Effector memory CD4-positive, alpha-beta T cell (primary cell): ENCODE measurements at places on chromosomes 11 and 22.

GRCh38 chr22:44133161-44133560 is 47.6 kb upstream of the PARVG start:
- no peak for DNase-seq

DNA sequence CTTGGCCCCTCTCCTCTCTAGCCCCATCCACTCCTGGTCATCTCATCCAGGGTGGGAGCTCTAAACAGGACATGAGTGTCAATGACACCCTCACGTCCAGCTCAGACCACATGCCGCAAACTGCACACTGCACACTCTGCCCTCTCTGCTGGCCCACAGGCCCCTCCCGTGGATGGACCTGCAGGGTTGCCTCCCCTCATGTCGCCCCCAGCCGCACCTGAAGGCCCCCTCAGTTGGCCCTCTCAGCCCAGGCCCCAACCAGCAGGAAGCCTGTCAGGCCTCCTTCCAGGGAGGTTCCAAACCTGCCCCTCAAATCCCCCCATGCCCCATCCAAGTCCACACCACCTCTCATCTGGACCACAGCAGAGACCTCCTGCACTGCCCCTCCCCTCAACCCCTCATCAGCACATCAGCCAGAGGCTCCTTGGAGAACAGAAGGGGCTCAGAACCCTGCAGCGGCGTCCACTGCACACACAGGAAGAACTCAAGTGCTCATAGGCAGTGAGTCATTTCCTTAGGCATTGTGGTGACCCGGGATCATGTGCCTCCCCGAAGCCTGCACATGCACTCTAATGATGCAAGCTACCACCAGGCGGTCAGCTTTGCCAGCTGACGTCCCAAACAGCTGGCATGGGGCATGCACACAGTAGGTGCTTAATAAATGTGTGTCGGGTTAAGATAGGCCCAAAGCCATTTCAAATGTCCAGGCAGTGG is 12.9 kb upstream of the CDKN1C start:
- peak; percentile 38 for DNase-seq

DNA sequence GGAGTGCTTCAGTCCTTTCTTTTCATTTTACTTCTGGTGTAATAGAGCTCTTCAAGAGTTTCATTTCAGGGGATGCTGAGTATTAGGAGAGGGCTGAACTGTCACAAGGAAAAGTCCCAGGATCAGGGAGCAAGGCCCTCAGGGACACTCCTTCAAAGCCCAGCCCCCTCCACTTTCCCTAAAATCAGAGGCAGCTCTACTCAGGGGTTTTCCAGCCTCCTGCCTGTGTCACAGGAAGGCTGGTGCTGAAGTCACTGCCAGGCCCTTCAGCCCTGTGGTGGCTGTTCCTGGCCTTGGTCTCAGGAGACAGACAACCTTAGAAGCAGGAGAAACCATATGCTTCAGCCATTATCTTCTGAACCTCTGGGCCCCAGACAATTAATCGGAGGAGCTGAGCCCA is 36.4 kb upstream of the KIRREL3 start:
- no peak for DNase-seq

- DNase-seq = no peak
Measured at GRCh38 chr22:28024422-28024888, 105.4 kb upstream of the PITPNB start.

DNA sequence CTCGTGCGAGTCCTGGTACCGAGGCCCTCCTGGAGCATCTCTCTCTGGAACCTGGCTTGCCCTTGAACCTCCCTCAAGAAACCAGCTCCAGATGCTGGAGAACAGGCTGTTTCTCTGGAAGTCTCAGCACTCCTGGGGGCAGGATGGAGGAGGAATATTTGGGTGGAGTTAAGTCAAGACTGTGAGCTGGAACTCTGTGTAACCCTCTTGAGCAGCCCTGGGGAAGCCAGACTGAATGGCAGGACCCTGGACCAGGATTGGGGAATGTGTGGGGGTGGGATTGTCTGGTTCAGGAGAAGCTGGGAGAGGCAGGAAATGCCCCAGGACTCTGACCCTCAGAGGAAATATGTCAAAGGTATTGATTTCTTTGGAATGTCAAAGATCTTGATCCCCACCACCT is 7.7 kb downstream of the CREB3L1 start:
- DNase-seq = no peak

DNA sequence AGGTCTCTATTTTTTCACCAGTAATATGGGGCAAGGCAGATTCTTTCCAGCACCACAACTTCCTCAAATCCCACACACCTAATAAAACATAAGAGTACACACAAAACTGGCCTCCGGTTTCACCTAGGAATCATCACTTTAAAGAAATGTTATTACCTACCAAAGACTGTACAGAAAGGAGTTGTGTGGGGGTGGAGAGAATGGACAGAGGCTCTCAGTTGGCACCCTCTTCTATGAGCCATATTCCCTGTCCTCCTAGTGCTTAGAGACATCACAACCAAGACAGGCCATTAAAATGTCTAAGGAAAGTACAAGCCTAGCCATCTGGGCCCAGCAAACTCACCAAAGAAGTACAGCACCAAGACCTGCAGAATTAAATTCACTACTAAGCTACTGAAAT is 56.1 kb downstream of the RBFOX2 start:
- DNase-seq = no peak

DNA sequence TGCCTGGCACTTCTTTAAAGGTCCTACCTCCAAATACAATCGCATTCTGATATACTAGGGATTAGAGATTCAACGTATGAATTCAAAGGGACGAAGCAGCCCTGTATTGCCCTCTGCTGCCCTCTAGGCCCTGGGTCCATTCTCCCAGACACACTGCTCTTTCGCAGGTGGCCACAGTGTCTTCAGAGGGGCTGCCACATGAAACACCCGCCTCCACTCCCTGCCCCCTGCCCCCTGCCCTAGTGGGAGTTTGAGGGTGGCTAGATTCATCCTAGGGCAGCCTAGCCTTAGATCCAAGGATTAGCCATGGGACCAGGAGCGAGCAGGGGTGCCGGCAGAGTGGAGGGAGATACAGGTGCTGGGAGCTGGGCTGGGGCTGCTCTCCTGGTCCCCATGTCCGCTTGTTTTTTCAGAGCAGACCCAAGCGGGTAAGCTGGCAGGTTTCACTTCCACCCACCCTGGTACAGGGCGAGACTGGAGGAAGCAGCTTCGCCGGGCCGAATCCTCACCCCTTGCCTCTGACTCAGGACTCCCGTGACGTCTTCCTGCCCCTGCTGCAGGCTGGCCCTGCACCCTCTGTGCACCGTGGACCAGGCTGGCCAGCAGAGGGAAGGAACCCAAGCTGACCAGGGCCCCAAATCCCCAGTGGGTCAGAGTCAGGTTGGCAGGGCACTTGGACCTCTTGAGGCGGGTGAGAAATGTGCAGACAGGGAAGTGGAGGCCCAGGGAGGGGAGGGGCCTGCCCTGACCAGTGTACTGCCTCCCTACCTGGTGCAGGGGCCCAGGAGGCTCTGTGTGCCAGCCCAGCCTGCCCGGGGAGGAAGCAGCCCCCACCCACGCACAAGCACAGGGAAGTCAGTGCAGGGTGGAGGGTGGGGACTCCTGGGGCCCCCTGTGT is 28.4 kb upstream of the HMOX1 start:
- DNase-seq = no peak

GRCh38 chr11:86291466-86292262 is 10.4 kb upstream of the HIKESHI start:
- DNase-seq = peak; percentile 40

DNA sequence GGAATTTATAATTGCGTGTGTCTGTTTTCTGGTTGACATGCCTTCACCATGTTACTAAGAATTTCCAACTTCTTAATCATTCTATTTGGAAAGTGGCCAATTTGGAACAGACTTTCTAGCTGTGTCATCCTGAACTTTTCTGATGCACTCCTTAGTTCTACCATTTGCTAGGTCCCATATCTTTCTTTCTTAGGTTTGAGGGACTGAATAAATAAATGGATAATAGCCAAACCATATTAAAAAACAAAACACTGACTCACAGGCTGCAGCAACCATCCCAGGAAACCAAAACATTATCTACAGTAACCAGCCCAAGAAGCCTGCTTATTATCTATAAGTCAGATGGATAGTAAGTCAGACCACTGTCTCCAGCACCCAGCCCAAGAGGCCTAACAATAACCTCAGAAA is 57.5 kb upstream of the PLET1 start:
- DNase-seq = no peak

DNA sequence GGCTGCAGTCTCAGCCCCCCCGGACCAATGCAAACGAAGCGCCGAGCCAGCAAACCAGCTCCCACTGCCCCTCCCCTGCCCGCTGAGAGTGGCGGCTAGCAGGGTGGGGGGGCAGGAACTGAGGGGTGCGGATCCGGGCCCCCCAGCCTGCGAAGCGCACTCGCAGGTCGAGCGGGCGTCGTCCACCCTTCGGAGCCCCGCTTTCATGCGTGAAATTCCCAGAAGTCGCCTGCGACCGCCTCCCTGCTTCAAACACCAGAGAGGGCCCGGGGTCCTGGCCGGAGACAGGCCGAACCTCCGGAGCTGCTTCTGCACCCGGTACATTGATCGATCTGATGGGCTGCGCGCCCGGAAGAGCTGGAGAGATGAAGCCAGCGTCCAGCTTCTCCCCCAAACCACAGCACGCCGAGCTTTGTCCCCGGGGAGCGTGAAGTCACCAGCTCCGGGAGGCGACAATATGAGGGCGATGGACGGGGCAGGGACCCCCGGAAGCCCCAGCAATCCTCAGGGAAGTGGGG is 646 bp upstream of the PATZ1 start:
- DNase-seq = peak; percentile 18

DNA sequence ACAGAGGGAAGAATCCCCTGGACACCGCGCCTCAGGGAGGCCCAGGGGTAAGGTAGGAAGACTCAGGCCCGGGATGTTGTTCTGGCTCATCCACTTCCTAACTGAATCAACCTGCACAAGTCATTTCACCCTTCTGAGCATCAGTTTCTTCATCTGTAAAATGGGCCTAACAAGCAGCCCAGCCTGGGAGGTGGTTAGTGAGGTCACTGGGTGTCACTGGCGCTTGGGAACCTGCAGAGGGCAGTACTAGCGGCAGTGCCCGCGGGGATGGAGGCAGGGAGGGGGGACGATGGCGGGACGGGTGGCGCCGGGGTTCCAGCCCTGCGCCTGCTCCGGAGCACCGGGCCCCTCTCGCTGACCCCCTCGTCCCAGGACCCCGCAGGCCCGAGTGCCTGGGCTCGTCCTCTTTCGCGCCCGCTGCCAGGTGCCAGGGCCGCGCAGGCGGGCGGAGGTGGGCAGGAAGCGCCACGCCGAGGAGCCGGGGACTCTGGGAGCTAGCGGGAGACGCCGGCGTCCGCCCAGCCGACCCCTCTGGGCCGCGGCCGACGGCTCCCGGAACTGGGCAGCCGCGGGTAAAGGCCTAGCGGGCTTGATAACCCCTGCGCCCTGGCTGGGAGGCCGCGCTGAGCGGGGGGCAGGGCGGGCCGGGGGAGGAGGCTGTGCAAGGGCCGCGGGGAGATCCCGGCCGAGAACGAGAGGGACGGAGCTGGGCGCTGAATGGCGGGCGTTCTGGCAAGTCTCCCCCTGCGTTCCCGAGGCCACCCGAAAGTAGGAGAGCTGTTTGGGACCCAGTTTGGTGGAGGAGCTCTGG is at the start of gene NLRX1:
Gene NLRX1, plus strand, starts transcription at position 255 of the 811 bp plus-strand sequence. CDS start 2,679 bp downstream, outside the sequence.
- peak; percentile 74 for DNase-seq

- no peak for DNase-seq
Measured at GRCh38 chr11:1126935-1127663, 30.7 kb upstream of the MUC5AC start.

- DNase-seq = no peak
Measured at GRCh38 chr11:34427186-34427805, 11.4 kb upstream of the CAT start.

- DNase-seq = no peak
Measured at GRCh38 chr11:111983187-111983986, 41.8 kb upstream of the DLAT start.

- no peak for DNase-seq
Measured at GRCh38 chr11:3102641-3102921, 45.4 kb upstream of the CARS1 start.

DNA sequence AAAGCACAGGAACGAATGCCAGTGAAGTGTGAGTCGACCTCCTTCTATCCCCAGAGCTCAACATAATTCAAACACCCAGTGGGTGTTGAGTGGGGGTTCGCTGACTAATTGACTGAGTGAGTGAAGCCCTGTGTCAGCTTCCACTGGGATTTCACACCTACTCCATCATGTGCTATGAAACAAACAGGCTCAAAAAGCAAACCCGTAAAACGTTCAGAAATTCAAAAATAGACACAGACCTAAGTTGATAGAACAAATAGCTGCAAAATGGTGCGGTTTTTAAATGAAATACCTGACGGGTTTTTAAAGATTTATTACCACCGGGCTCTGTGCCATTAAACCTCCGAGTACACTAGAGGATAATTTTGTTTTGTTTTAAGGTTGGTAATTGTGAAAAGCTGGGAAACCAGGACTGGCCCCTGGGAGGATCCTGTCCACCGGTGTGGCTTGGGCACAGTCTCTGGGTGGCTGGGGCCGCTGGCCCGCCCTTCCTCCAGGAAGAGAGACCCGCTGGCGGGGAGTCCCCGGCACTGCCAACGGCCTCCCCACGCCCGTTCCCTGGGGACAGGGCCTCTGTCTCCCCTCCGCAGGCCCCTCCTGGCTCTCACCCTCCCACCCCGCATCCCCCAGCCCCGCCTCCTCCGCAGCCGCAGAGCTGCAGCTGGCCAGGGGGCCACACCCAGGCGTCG is 13.6 kb downstream of the KCNJ5 start:
- DNase-seq = no peak

DNA sequence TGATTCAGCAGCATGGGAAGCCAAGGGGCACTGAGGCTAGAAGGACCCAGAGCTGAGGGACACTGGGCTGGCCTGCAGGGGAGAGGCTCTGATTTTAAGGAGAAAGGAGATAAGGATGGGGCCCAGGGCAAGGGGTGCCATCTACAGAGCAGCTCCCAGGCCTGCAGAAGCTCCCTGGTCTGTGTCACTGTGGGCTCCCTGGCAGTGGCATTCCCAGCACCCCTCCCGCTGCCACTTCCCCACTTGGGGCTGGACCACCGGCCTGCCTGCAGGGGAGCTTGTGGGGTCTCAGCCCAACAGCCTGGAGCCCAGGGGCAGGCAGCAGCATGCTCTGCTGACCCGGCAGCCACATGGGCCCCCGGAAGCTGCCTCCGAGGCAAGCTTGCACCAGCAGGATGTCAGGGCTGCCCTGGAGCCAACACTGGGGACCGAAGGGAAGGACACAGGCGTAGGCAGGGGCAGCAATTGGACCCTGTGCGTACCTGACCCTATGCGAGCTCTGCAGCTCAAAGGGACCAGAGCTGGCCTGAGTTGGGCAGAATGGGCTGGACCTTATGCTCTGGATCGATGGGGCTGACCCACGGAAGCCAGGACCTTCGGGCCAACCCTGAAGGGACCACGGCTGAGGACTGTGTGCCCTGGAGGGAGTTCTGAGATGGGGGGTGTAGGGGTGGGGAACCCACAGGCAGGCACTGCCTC is 35.4 kb upstream of the WNT7B start:
- no peak for DNase-seq

DNA sequence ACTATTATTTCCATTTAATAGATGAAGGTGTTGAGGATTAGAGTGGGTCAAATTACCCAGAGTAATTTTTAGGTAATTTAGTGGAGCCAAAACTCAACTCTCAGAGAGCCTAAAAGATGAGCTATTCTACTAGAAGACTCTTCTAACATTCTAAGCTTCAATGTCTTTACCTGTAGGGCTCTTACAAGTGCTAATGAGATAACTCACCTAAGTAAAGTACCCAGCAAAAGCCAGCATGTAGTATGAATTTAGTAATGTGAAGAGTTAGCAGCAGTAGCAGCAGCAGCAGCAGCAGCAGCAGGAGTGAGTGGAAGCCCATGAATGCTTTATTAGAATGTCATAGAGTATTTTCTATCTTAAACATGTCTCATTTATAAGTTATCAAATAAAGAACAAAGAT is 1239.2 kb downstream of the FAM181B start:
- no peak for DNase-seq
